ENCODE measurements at places on chromosomes 13 and 19.

DNA sequence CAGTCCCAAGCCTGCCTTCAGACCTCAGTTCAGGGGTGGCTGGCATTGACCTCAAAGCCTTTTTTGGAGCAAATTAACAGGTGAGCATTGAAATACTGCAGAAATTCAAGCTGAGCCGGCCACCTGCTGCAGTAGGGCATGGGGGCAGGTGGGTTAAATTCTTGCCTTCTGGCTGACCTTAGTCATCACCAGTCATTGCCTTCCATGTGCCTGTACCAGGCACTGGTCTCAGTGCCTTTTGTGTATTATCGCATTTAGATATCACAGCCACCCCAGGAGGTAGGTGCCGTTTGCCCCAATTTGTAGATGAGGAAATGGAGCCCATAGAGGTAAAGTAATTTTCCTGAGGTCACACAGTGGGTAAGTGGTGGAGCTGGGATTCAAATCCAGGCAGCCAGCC, 7.2 kb downstream of the PPP1R37 start:
- DNase-seq = no peak

GRCh38 chr19:6540918-6541689, 10.3 kb downstream of the TNFSF9 start:
- DNase-seq = no peak

DNA sequence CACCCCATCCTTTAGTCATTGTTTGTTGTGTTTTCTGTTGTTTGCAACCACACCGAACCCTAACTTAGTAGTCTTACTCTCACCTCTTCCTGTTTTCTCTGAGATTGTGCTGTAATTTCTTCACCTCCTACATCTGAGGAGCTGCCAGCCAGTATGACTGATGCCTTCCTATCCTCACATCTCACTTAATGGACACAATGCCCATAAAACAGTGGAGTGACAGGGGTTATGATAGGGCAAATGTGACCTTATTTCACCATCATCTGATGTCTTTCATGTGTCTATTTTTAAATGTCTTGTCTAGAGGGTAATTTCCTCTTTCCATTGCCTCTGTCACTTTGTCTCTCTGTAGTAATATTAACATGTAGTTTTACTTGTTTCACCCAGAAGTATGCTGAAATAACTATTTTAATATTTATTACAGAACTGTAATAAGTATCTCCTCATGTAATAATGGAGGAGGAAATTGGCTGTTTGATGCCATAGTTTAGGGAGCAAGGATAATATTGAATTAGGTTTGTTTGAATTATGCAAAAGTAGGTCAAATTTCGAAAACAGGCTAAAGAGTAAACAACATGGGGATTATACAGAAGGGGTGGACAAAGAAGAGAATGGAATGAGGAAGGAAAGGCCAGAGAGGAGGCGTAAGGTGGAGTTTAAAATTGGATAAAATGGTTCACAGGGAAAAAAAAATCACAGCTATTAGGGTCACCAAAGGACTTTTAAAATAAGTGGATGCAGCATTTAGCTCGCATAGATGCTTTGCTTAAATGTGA, 103.5 kb upstream of the SPRY2 start:
- no peak for DNase-seq

GRCh38 chr13:113115363-113116205, 7.0 kb upstream of the F10 start:
- DNase-seq = no peak

DNA sequence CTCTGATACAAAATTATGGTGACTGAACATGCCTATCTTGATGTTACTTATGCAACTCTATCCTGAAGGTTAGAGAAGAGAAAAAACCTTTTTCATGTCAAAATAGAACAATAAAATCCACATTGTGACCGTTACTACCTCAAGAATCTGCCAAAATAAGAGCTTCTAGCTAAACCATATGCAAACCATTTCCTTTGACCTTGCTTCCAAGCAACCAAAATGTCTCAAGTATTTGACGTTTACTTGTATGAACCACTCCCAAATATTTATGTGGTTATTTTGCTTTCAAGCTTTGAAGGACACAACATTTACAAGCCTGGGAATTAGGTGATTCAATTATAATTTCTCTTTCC, 13.9 kb downstream of the FOXO1 start:
- no peak for DNase-seq

- no peak for DNase-seq
These were observed 939.0 kb upstream of the SLITRK1 start for GRCh38 chr13:84821261-84821660.

GRCh38 chr13:22789916-22790315, 390.9 kb upstream of the SGCG start:
- no peak for DNase-seq

- DNase-seq = no peak
These were observed 246.2 kb downstream of the FOXO1 start for GRCh38 chr13:40420160-40420740.

- peak; percentile 88 for DNase-seq
These were observed 3.8 kb upstream of the FCHO1 start for GRCh38 chr19:17747205-17748098.

GRCh38 chr19:39940221-39940833, 5.9 kb upstream of the FCGBP start:
- no peak for DNase-seq

DNA sequence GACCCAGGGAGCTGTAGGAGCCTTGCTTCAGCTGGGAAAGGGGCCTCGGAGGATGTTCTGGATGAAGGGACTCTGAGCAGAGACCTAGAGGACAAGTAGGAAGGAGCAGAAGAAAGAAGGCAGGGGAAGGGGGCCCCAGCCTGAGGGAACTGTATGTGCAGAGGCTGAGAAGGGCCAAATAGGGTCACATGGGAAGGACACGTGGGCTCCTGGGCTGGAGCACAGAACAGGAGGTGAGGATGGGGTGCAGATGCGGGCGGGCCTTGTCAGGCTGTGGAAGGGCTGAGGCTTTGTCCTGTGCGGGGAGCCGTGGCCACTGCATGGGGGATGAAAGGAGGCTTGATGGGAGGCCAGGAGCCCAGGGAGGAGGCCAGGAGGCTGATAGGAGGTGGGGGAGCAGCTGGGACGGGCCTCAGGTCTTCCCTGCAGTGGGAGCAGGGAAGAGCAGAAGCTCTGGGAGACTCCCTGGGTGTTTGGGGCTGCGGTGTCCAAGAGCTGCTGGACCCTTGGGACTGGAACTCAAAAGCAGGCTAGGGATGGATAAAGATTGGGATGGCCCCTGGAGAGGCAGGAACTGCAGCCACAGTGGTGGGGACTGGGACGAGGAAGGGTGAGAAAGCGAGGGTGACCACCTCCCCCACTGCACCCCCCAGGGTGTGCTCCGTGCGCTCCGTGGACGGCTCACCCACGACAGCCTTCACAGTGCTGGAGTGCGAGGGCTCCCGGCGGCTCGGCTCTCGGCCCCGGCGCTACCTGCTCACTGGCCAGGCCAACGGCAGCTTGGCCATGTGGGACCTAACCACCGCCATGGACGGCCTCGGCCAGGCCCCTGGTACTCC, 11.4 kb upstream of the LTBP4 start:
- DNase-seq = no peak

- DNase-seq = no peak
These were observed 1.4 kb upstream of the HPN start for GRCh38 chr19:35039881-35040825.

DNA sequence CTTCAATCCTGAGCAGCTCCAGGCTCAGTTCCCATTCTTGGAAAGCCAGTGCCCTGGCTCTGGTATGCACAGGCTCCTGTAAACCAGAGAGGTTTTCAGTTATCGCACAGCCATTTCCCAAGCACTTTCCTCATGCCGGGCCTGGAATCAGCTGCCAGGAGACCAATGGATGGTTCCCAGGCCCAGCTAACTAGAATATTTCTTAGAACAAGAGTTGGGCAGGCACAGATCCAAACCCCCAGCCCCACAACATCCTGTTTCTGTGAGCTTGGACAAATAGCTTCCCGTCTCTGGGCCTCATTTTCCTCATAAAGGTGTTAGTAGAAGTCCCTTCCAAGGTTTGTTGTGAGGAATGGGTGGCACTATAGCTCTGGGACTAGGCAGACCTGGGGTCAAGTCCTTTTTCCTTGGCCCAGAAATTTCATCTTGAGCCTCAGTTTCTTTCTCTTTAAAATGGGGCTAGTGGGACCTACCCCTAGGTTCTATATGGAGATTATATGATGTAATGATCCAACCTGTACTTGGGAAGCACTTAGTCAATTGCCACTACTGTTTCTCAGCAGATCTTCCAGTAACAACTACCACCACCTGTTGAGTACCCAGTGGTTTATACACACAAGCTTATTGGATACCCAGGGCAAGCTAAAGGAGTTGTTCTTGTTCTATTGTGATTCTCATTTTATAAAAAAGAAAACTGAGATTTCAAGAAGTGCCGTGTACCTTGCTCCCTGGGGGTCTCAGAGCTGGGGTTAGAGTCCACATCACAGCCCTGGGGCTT, 5.1 kb upstream of the CCDC97 start:
- DNase-seq = no peak

GRCh38 chr19:12872255-12872654, 9.0 kb downstream of the DNASE2 start:
- no peak for DNase-seq

DNA sequence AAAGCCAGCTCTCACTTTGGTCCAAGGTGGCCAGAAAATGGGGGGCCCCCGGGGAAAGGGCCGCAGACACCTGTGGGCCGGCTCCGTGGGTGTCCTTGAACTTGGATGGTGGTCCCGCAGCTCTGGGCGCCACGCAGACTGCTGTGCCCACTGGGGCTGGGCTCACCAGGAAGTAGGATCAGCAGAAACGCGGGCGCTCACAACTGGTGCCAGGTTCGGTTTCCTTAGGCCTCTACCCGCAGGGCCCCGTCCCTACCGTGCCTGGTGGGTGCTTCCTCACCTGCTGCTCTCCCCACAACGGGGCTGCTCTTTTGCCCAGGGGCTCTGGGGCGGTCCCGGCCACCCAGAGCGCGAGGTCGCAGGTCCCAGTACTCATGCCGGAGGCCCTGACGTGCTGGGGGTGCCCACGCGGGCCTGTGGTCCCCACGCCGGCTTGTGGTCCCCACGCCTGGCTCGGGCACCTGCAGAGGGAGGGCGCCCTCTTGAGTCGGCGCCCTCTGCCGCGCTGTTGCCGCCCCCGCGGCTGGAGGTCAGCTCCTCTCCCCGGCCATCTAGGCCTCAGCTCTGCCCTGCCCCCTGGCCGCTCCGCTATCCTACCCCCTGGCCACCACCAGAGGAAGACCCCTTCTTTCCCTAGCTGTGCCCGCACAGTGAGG, 1303.6 kb downstream of the UQCRFS1 start:
- no peak for DNase-seq

- DNase-seq = no peak
These were observed 81.9 kb downstream of the SLC6A16 start for GRCh38 chr19:49243129-49243528.

Measured in stimulated activated CD4-positive, alpha-beta T cell treated with anti-CD3 and anti-CD28 coated beads, Interleukin-1b, Interleukin-23, amount 100 ng/mL, for 1 hour (primary cell).